ENCODE measurements at places on chromosomes 12 and 14.
A peak's percentile ranks its signal among the peaks of the same experiment; 100 is the strongest.

- DNase-seq: no peak
These were observed 446.5 kb upstream of the MIS18BP1 start for GRCh38 chr14:45699471-45699870.

DNA sequence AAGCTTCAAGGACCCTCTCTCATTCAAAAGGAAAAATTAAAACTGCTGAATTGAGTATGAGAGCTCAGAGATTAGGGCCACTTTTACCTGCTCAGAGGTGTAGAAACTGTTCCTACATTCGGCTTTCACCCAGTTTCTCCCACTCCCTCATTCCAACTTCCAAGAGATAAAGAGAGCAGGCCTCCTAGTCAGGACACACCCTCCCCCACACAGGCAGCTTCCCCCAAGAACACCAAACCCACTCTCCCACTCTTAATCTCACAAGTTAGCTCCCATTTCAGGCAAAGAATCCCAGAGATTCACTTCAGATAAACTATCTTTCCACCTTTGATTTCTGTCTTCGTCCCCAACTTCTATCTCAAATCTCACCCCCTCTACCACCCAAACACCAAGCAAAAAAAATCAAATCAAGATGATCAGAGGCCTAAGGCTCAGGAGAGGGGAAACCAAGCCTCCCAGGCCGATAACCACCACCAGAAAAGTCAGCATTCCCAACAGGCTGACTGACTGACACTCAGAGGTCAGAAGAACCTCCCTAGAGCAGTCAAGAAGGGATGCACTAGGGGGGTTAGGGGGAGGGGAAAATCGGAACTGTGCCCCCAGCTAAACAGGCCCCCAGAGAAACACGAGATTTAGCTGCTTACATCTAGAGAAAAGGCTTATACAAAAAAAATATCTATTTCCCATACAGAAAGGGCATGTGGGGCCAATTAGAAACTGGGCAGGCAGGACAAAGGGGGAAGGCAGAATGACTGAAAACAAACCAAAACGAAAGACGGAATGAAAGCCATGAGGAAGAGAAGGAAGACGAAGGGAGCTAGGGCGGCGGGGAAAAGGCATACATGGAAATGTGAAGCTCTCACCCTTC, 13.2 kb upstream of the CDH24 start:
- no peak for DNase-seq

- DNase-seq: no peak
These were observed 60.4 kb downstream of the SLC15A4 start for GRCh38 chr12:128763395-128763794.

DNA sequence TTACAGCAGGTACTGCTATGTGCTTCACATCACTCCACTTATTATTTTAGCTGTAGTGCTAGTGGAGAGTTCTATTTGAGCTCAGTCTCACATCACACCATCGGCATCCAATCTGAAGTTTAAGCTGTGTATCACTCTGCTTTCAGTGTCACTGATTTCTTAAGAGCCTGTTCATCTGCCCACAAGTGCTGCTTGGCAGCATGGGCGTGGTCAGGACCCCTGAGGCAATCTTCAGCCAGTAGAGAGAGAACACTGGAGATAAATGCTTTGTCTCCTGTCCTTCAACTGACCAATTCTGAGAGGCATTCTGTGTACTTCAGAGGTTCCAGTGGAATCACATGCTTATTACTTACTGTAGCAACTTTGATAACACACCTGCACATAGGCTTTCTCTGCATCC, 728.8 kb downstream of the RPS29 start:
- no peak for DNase-seq

DNA sequence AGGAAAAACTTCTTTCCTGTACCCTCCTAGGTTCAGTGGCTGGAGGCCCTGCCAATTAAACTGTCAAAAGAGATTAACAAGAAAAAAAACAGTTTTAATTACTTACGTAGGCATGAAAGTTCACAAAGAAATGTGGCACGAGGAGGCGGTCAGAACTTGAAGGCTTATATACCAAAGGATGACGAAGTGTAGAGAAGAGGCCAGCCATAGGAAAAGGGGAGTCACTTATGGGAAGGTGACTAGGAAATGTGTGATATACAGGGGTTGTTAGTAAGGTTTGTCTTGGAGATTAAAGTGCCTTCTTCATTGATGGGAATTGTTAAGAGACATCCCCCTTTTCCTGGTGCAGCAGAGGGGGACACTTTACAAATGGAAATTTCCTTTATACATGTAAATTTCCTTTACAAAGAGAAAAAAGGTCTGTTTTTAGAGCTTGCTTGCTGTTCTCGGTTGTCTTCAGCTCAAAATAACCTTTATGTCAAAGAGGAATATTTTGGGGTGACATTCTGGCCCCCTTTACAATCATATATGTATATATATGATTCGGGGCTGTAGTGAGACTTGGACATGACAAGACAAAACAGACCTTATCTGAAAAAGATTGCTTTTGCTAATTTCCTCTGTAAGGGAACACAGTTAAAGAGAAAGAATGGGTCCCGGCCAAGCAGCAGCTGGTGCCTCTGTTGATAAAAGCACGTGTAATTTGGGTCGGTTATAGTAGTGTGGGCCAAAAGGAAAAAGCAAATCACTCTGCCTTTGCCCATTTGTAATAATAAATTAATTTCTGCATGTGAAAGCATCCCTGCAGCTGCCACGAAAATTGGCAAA, 38.6 kb downstream of the SYNE2 start:
- DNase-seq: peak; percentile 54

GRCh38 chr14:31047503-31047902, 21.3 kb upstream of the STRN3 start:
- DNase-seq: no peak

DNA sequence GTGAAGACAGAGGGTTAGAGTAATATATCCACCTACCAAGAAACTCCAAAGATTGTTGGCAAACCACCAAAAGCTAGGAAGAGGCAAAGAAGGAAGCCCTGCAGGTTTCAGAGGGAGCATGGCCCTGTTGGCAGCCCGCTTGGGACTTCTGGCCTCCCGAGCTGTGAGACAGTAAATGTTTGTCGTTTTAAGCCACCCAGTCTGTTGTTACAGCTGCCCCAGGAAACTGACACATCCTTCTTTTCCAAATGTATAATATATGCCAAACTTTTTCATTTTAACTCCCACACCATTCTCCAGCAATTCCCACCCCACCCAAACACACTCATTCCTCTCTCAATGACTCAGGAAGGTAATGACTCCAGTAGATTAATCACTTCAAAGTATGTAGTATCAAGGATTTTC, 74.0 kb downstream of the RPS29 start:
- DNase-seq: peak; percentile 50

- peak; percentile 76 for DNase-seq
These were observed 22.0 kb upstream of the CDK17 start for GRCh38 chr12:96422192-96422591.

DNA sequence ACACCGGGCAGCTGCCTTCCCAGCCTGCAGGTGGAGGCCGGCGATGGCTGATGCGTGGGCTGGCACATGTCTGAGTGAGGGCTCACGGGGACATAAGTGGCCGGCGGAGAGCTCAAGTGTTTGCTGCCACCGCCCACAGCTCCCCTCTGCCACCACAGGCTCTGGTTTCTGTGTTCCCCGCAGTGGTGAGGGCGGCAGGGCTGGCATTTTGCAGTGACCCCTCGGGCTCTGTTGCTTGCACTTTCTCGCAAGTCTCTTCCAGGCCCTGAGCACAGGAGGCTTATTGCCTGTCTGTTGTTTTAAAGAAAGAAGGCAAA, 271.0 kb upstream of the RTL1 start:
- DNase-seq: no peak

GRCh38 chr12:6529291-6529737, 5.0 kb upstream of the GAPDH start:
- DNase-seq: no peak

GRCh38 chr12:26767116-26767515, 65.9 kb downstream of the ITPR2 start:
- DNase-seq: no peak

DNA sequence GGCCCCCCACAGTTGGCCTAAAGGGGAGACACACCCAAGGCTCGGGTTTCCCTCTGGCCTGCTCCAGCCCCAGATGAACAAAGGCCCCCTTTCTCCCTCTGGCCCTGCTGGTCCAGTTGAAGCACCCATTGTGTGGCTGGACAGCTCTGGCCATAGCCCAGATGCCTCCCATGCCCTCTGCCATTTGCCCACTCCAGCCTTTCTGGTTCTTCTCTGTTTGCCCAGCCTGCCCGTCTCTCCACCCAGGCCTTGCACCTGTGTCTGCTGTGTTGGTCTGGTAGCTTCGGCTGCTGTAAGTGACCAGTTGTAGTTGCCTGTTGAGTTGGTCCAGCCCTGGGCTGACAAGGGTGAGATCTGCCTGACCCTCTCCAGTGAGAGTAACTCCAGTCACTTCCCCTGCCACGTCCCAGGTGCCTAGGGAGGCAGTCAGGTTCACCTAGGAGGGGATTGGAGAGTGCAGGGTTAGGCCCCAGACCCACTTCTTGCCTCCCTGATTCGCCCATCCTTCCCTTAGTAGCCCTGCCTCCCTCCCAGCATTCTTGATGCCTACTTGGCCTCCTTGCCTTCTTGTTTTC, 3.0 kb downstream of the B4GALNT1 start:
- no peak for DNase-seq

GRCh38 chr12:90621927-90622326, 333.0 kb downstream of the CCER1 start:
- peak; percentile 73 for DNase-seq

DNA sequence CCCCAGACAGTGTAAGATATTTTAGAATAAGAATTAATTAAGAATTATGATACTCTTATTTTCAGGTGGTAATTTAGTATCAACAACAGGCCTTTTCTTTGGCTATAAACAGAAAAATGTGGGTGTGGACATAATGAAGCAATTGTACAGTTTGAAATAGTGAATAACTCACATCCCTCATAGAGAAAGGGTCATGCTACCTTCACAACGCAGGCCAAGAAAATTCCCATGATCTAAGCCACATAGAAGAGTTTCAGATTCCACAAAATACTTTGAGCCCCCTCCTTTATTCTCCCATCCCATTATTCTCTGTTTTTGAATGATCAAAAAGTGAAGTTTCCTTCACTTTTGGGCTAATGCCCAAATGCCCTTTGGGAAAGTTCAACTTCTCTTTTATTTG, 23.5 kb upstream of the DHRS7 start:
- DNase-seq: no peak

GRCh38 chr14:96573473-96574100, 71.4 kb downstream of the PAPOLA start:
- DNase-seq: no peak

DNA sequence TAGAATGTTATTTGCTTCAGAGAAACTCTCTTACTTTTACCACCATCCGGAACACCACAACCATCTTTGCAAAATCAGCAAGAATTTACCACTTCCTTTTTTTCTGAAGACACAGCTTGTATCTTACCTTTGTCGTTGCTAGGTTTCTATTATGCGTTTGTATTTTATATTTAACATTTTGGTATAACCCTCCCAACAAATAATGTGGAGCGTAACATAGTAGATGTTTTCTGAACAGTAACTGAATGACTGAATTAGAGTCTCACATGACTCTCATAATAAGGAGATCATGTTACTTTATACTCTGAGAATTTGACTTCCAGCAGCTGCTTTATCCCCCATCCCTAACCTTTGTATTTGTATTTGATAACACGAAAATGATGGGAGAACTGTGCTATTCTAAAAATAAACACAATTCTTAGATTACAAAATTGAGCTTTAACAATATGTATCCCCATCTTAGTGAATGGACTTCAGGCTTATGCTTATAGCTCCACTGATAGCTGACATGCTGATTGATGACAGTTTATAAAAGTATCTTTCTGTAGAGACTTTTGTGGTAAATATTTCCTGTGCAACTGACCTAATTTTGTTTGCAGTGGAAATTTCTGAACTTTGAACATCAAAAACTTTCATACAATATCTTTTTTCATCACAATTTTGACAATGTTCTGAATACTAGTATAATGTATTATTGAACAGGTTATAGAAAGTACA, 7.9 kb upstream of the KLRB1 start:
- no peak for DNase-seq

GRCh38 chr14:57080691-57081090, 188.0 kb downstream of the EXOC5 start:
- no peak for DNase-seq

DNA sequence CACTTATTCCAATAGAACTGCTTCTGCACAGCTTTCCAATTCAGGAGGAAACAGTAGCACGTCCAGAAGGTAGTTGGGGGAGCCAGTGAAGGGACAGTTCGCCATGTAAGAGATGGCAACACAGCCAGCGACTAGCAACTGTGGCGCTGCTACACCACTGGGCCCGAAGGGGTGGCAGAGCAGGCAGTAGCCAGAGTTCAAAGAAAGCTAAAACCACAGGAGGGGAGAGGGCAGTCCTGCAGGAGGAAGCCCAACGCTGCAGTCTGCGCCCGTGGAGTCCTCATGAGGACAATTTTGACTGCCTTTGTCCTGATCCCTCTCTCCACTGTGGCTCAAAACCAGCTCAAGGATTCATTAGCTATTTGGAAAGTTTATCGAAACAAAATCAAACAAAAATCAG, 591.2 kb downstream of the VRK1 start:
- DNase-seq: no peak

DNA sequence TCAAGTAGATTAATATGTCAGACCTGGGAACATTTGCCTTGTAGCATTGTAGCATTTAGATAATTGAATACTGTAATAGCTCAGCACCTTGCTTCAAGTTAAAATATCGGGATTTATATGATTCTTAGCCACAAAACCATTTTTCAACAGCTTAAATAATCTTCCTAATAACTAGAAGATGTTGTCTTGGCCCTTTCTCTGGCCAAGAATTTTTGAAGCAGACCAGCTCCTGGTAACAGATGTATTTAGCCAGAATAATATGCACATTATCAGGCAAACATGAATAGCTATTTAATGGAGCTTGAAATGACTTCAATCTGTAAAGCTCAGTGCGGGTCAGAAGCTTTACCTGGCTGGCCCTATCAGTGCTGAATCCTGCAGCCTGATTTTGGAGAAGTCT, 913.1 kb downstream of the AACS start:
- DNase-seq: no peak

- DNase-seq: no peak
These were observed 11.1 kb downstream of the ATXN2 start for GRCh38 chr12:111588010-111588409.

- no peak for DNase-seq
These were observed 16.5 kb downstream of the HSPB8 start for GRCh38 chr12:119195256-119195655.

All from cardiac fibroblast (primary cell).